Activated CD8-positive, alpha-beta memory T cell treated with anti-CD3 and anti-CD28 coated beads for 4 hours (primary cell): ENCODE measurements at places on chromosomes 7 and 10.

- no peak for DNase-seq
Measured at GRCh38 chr7:136998495-136998894, 130.0 kb downstream of the CHRM2 start.

DNA sequence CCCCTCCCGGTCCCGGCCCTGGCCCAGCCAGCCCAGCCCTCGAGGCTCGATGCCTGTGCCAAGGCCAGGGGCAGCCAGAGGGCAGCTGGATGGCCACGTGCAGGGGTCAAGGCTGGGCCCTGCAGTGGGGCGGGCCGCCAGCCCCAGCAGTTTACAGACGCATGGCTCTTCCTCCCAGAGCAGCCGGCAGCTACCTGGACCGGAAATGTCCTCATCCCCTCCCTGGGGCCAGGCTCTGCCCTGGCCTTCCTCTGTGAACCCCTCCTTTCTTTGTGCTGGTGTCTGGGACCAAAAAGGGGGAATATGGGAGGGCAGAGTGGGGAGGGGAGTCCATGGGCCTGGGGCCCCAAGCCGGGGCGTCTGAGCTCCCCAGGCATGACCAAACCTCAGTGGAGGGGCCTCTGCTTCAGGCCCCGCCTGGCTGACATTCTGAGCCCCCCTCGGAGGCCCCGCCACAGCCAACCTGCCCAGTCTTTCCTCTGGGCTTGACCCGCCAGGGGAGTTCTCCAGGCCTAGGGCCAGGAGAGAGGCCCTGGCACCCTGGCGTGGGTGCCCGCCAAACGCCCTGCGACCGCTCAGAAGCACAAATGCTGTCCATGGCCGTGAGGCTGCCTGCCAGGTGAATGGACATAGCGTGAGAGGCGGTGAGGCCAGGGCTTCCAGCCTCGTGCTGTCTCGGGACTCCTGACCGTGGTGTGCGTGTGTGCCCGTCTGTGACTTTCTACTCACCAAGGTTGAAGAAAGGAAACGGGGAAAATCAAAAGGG lies 24.7 kb upstream of the AMZ1 start:
- DNase-seq: no peak

DNA sequence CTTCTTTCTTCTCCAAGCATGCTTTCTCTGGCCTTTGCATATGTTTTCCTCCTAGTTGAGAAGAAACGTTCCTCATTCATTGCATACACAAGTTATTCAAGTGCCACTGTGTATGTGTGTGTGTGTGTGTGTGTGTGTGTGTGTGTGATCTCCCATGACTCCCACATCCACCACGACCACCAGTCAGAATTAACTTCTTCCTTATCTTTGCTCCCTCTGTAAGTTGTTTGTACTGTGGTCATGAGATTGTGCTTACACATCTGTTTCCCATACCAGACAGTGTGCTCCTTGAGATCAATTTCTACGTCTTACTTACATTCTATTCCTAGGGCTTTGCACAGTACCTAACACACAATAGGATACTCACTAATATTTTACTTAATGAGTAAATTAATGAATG lies 22.4 kb upstream of the FAM13C start:
- no peak for DNase-seq

DNA sequence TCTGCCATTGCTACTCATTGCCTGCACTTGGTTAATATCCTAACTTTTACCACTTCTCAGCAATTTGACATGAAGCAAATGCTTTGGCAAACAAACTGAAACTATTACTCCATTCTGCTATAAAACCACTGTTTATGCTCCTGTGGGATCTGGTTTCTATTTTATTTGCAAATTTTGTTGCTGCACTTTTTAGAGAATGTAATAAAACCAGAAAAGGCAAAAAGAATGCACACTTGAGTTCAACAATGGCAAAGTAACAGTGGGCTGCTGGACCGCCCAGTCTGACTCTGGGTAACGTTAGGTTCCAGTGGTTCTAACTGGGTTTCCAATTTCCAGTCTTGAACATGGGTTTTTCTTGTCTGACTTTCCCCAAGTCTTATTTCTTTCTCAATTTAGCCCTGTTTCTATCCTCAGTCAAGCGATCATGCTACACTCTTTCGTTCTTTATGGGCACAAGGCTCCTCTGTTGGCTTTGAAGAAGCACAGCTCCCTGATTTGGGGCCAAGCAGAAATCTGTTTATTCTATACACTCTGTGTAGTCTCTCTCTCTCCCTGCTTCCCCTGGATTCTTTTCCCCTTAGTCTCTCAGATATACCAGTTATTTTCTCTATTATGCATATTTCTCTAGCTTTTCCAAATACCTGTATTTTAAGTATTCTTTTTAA lies 129.2 kb upstream of the FAM3C start:
- DNase-seq: no peak

- DNase-seq: no peak
Measured at GRCh38 chr10:122852261-122852660, 6.6 kb upstream of the CUZD1 start.

- DNase-seq: no peak
Measured at GRCh38 chr7:25424113-25424512, 195.8 kb upstream of the NPVF start.

DNA sequence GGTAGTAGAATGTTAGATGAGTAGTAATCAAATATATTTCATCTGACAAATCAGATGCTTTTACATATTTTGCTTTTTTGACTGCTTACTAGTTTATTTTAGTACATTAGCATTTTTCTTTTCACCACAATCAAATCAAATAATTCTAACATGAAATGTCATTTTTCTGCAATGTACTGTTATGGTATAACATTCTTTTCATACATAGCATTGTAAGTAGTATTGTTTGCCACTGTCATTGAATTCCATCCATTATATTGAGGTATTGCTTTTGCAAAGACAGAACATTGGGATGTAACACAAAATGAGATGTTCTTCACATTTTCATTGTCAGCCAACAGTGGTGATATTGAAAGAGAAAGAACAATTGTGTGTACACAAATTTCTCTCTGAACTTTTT lies 107.4 kb downstream of the TRIL start:
- DNase-seq: no peak

DNA sequence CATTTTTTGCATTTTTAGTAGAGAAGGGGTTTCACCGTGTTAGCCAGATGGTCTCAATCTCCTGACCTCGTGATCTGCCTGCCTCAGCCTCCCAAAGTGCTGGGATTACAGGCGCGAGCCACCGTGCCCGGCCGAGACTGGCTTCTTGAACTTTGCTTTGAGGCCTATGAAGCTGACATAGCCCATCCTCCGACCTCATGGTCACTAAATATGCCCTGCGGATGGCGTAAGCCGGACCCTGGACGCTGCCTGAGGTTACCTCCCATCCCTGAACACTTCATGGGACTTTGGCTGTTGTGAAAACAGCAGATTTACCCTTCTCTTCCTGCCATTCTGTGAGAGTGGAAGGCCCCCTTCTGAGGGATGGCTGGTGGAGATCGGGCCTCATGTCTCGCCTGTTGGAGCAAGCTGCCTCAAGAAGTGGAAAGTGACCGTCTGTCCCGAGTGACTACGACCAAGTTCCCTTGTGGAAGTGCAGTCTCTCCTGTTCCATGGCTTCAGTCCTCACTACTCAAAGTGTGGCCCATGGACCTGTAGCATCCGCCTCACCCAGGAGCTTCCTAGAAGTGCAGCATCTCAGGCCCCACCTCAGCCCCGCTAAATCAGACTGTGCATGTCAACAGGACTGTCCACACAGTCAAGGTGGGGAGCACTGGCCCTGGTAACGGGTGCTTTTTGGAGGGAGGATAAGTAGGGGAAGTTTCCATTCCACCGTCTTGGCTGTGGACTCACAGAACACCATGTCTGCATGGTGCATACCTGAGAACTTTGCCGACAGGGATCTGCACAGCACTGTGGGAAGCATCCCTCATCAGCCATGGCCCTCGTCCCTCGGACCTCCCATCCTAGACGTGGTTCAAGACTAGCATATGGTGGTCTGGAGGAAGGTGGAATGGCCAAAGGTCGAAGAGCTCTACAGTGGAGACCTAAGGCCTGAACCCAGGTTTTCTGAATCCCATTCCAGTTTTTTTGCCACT lies 210.5 kb upstream of the SHH start:
- DNase-seq: no peak

DNA sequence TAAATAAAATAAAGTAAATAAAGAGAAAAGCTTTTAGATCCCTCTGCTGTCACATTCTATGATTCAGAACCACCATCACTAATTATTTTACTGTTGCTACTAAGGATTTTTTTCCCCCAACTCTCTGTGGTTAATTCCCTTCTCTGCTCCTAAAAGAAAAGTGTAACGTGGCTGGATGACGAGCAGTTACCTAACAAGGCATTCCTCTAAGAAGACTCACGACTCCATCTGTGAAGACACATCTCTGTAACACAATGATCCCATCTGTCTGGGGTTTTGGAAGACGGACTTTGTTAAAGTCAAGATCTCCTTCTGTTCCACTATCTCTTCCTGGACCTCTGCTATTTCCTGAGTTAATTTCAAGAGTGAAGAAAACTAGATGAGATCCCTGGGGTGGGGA lies 179.9 kb downstream of the SFMBT2 start:
- DNase-seq: no peak

DNA sequence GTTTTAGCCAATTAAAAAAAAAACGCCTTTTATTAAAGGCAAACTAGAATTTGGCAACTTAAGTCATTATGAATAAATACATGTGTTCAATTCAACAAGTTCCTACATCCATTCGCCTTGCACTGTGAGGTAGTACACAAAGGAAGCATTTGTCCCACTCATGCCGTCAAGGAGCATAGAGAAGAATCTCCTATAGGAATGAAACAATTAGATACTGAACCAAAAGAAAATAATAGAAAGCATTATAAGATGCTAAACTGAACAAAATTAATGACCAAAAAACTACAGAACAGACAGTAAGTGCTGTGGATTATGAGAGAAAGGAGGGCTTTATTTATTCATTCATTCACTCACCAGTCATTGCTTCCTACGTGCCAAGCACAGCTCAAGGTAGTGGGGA lies 42.2 kb downstream of the SNX13 start:
- no peak for DNase-seq

GRCh38 chr7:136717910-136718557 lies 150.4 kb upstream of the CHRM2 start:
- no peak for DNase-seq

- no peak for DNase-seq
Measured at GRCh38 chr10:101257084-101257483, 27.8 kb upstream of the LBX1 start.

DNA sequence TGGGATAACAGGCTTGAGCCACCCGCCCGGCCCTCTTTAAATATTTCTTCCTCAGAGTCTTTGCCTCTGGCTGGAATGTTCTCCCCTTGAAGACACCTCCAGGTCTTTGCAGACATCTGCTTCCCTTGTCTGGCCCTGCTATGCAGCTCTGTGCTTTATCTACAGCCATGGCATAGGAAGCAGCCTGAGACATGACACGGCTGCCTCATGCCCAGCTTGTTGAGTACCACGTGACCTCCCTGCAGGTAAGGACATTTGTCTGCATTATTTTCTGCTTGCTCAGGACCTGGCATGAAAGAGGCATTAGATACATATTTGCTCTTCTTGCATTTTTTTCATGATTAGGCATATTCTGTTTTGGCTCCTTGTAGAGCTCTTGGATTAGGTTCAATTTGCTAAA lies 113.8 kb upstream of the KLF6 start:
- no peak for DNase-seq

- no peak for DNase-seq
Measured at GRCh38 chr10:29880856-29881255, 178.5 kb downstream of the JCAD start.

DNA sequence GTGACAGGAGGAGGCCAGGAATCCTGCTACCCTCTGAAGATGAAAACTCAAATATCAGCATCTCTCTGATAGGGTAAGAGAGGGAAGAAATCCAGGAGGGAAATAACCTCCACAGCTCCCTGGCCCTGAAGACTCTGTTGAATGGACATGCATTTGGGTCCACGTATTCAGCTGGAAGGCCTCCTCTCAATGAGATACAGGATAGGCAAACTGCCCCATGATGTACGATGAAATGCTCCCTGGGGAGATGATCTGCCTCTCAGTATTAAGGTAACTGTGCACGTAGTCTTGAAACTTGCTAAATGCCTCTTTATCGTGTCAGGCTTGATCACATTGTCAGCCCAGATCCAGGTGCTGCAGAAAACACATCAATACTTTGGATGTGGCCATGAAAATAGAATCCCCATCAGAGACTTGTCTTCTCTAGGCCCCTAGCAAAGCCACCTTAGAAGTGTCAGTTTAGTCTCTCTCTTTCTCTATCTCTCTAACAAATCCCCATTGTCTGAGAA lies 384.0 kb downstream of the KCNMA1 start:
- no peak for DNase-seq

DNA sequence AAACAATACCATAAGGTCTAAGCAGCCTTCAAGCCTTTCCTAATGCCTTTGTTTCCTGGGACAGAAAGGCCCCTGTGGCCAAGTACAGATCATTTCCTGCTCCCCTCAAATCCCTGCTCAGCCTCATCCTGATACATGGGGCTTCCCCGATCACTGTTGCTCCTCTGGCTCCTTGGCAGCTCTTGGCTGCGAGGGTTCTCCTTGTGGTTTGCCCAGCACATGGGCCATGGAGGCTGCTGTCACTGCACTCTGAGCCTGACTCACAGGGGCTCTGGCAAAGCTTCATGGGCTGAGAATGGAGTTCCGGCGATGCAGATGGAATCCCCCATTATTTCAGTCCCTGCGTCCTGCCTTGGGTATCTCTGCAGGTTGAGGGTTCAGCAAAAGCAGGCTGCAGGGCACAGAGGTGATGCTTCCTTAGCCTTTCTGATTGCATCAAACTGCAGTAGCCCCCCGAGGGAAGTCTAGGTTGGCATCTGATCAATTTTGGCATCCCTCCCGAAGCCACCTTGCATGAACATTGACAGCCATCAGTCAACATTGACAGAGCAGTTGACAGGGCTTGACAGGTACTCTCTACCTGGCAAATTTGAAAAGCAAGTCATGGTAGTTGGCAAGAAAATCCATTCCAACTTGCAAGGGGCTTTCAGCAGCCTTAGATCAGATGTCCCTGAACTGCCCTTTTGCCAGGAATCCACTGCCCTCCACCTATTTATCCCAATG lies 168.6 kb downstream of the GFRA1 start:
- DNase-seq: no peak

GRCh38 chr7:65896279-65896870 lies 23.5 kb downstream of the VKORC1L1 start:
- DNase-seq: no peak

DNA sequence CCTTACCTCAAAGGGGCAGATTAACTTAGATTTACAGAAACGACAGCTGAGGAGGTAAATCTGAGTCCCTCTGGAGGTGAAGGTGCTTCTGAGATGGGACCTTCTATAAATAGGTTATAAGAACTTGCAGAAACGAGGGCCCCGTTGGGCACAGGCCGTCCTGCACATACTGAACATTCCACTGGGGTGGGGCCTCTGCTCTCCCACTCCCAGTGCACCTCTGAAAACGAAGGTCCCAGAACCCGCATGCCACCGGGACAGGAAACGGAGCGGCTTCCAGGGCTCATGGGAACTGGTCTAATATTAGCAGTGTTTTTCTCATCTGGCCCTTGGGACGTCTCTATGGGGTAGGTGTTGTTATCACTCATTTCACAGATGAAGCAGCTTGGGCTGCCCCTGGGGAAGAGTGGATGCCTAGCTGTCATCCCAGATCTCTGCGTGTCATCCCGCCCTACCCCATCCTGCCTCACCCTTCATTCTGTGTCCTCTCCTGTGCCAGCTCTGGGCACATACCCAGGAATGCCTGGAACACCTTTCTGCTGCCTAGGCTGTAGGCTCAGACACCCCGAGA lies 19.6 kb downstream of the C10orf62 start:
- no peak for DNase-seq
